Mucosa of descending colon (tissue), 3 donors: ENCODE measurements at places on chromosomes 3 and 15.

GRCh38 chr15:77040673-77041072 lies 30.2 kb downstream of the TSPAN3 start:
- DNase-seq = no peak

DNA sequence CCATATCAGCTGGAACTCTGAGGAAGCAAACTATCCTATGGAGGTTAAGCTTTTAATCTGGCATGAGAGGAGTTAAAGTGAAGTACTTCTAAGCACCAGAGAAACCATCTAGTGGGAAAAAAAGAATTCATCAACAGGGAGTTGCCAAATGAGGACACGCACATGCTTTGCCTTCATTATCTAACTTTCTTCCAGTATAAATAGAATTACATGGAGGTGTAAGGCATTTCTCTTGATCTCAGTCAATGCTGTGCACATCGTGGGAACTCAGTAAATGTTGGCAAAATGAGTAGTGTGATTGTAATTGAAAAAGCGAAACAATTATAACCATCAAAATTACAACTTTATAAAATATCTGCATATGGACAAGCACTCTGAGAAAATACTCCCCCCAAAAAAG lies 8.0 kb upstream of the GSK3B start:
- no peak for DNase-seq

DNA sequence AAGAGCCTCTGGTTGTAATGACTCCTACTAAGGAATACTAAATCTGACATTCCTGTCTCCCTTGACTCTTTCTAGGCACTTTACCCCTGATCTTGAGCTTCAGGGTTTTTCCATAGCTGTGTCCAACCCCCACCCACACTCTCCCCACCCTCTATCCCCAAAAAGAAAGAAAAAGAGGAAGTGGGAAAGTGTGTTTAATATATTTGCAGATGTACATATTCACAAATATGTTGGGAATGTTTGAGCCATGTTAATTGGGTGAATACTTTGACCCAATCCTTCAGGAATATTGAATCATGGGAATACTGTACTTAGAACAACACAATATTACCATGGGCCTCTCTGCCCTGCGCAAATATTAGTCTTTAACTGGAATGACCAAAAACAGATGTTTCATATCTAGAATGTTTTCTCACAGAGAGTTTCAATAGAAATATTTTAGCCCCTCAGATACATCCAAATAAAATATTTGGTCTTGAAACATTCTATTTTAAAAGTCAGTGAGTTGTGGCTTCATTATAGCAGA lies 19.8 kb upstream of the PFN2 start:
- no peak for DNase-seq

DNA sequence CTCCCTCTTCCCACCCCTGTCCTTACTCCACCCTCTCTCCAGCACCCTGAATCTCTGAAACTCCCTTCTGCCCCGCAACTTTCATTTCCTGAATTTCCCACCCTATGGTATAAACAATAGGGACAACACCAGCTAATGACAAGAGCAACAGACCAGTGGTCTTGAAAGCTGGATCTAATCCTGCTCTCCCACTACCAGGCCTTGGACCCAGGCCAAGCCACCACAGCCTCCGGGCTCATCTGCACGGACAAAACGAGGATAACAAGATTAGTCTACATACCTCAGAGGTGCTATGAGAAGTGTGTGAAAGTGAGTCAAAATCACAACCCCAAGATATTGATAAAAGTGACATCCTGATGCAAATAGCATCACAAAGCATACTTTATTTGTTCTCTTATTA lies 128.6 kb downstream of the ERC2 start:
- no peak for DNase-seq

GRCh38 chr3:138439646-138440045 lies 5.2 kb downstream of the ESYT3 start:
- DNase-seq = no peak

GRCh38 chr3:15797642-15798303 lies at the start of gene ANKRD28:
Gene ANKRD28 (minus strand): TSS chr3:15797979. CDS start chr3:15796521, 1,458 bp downstream.
- peak; percentile 21 for DNase-seq

DNA sequence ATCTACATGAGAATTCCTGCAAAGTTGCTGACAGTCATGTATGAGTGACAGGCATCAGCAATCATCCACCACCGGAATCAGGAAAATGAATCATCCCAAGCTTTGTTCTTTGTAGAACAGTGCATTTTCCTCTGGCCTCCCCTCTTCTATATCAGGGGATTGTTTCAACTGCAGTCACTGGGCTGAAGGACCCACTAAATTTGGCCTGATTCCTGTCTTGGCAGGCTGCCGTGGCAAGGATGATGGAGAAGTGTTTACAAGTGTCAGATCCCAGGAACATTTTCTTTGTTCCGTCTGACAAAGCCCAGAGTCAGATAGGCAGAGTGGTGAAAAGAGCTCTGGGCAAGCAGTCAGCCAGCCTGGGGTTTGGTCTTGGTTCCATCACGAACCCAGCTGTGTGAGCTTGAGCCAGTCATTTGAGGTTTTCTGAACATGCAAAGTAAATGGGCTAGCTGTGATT lies 175.1 kb upstream of the TSC22D2 start:
- DNase-seq = no peak

DNA sequence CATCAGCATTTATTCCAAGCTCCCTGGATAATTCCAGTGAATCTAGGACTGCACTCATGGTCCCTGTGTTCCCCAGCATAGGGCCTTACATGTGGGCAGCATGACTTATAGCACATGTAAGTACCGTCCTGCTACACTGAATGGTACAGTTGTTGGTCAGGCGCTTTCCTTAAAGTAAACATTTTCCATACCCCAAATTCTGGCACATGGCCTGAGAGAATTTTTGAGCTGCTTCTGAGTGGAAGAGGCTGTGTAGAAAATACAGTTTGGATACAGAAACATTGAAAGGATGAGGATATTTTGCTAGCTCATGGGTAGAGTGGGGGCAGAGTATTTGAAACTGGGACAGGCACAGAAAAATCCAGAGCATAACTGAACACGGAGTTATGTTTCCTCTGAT lies 27.6 kb downstream of the CORO2B start:
- DNase-seq = no peak

DNA sequence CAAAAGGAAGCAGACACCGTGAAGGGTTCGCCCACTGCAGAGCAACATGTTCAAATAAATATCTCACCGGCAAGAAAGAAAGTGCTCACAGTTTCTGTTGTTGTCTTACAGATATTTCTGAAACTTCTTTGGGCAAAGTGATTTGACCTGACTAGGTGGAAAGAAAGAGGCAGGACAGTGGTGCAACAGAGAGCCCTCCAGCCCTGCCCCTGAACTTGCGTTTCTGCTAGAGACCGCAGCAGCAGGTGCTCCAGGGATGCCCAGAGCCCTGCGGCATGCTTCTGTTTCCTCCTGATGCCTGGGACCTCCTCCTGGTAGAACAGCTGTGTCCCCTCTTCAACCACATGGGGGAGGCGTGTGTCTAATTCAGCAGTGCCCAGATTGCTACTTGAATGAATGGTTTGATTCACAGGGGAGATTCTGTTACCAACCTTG lies 123.4 kb downstream of the ATP10A start:
- DNase-seq = no peak

DNA sequence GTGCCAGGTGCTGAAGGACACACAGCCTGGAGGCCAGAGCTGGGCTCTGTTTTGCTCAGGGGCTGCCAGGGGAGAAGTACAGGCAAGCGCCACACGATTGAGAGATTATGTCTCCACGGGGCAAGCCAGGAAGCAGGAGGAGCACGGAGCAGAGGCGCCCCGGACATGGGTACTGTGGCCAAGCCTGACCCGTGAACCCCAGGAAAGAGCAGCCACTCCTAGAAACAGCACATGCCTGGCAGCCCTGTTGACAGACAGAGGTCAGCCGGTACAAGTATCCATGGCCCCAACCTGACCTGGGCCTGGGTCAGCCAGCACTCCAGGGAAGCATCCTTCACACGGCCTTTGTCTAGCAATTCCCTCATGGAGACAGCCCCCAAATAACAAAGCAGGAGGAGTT lies 89.4 kb downstream of the ADAMTS17 start:
- no peak for DNase-seq

DNA sequence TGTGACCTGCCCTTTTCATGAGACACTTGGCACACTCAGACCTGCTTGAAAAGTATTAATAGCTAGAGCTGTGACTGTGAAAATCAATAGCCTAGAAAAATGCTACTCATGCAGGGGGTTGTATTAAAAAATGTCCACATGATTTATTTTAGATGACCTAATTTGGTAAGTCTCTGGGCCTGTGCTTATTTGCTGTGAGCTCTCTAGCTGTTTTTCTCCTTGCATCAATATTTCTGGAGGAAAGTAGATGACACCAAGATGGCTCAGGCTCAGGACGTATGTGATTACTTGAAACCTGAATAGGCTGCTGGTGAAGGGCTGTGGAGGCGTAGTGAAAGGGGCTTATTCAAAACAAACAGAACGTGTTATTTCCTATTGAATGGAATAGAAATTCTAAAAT lies 29.5 kb downstream of the KCNAB1 start:
- DNase-seq = no peak
